ENCODE measurements at places on chromosomes 6 and 20. TPM values are rescaled to one million over a fixed set of nuclear protein-coding genes. Genes with fewer than 3 reads are reported as not detected.
A peak's percentile ranks its signal among the peaks of the same experiment; 100 is the strongest.

The POPDC3 gene
- 37.8 TPM for polyA plus RNA-seq

The KCNG1 gene
- not detected for polyA plus RNA-seq

The COX7A2 gene
- 661 TPM for polyA plus RNA-seq

The PLN gene
- polyA plus RNA-seq: 848 TPM

The MUC21 gene
- 0.09 TPM for polyA plus RNA-seq

DNA sequence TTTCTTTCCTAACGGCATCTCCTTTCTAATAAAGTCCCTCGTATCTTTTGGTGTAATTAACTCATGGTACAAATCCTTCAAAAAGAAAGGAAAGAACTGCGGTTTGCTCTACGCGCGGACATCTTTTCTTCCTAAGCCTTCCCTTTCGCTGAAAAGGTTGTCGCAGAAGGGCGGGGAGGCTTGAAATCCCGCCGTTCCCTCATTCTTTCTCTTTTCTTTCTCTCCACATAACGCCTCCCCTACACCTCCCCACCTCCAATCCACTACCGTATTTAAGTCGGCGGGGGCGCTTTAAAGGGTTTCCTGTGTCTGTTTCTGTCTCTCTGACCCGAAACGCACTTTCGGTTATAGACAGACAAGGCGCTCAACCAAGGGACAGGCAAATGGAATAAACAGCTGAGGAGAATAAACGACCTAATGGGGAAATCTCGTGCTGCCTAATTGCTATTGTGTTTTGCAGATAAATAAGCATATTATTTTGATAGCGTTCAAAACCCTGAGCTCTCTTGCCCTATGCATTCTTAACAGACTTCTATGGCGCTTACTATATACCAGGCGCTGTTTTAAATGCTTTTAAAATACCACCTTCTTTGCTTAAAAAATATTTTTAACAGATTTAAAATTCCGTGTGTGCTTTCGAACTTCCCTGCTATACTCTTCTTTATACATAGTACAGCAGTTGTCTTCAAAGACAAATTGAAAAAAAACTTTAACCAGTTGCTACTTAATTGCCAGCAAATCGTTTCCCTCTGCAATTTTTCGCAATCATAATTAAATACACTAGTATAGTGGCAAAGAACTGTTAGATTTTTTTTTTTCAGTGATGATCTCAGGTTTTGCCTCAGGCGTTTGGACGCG lies 2.5 kb upstream of the HEY2 start:
- DNase-seq: peak; percentile 58

DNA sequence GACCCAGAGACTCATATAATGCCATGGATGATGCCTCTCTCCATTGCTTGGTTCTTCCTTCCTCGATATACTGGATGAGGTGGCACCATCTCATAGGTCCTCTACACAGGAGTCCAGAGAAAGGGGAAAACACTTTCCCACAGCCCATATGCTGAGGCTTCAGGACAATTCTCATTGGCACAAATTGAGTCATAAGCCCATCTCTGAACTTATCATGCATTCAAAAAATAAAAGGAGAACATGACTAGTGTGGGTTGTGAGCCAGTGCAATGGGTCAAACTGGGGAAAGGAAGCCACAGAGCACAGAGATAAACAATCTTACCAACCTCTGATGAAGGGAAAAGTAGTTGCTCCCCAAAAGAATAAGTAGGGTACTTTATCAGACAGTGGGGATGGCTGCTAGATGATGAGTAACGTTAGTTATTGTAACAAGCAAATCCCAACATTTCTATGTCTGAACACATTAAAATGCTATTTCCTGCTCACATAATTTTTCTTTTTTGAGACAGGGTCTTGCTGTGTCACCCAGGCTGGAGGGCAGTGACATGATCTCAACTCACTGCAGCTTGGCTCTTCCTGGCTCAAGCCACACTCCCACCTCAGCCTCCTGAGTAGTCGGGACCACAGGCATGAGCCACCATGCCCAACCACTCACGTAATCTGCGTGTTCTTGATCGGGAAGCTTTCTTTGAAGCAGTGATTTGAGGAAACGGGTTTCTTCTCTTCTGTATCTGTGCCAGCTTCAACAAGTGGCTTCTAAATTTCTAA lies 27.0 kb downstream of the SOD2 start:
- DNase-seq: no peak

DNA sequence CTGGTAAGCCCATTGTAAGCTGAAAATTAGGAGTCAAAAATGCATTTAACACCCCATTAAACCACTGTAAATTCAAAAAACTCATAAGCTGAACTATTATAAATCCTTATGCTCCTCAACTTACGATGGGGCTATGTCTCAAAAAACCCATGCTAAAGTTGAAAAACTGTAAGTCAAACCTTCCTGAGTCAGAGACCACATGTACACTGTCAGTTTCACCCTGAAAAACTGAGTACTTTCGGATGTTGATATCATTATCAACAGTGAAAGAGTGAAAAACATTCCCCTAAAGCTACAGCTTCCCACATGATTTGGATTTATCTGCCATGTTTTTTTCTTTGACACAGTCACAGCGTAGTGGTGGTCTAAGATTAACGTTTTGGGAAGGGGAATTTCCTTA lies 14.2 kb downstream of the RAB23 start:
- no peak for DNase-seq

DNA sequence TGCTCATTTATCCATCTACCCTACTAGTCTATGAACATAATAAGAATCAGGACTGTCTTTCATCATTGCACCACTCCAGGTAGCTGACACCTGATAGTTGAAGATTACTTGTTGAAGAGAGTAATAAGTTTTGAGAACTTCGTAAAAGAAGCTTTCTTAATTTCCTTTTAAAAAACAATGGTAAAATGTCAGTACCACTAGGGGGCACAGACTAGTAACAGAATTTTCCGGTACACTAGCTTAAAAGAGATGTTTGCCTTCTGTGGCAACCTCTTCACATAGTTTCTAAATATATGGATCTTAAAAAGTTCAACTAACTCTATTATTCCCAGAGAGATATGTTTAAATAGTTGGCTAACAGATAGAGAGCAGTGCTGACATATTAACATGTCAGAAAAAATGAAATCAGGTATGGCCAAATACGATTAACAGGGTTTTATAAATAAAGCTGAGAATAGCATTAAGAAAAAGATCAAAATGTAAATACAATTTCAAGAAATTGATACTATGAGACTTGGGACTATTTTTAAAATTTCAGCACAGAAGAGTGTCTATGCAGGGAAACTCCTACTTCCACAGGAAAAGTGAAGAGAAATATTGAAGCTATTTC lies 5.4 kb upstream of the KCNQ5 start:
- no peak for DNase-seq

GRCh38 chr6:149225370-149225769 lies 92.1 kb upstream of the TAB2 start:
- no peak for DNase-seq

- no peak for DNase-seq
Observed at GRCh38 chr6:111788379-111789276, 84.6 kb downstream of the FYN start.

GRCh38 chr6:128710315-128710714 lies 172.6 kb upstream of the LAMA2 start:
- DNase-seq: no peak

- DNase-seq: no peak
Observed at GRCh38 chr6:70547313-70547712, 19.4 kb upstream of the SDHAF4 start.

GRCh38 chr6:40882323-40882997 lies 156.6 kb downstream of the UNC5CL start:
- DNase-seq: no peak

DNA sequence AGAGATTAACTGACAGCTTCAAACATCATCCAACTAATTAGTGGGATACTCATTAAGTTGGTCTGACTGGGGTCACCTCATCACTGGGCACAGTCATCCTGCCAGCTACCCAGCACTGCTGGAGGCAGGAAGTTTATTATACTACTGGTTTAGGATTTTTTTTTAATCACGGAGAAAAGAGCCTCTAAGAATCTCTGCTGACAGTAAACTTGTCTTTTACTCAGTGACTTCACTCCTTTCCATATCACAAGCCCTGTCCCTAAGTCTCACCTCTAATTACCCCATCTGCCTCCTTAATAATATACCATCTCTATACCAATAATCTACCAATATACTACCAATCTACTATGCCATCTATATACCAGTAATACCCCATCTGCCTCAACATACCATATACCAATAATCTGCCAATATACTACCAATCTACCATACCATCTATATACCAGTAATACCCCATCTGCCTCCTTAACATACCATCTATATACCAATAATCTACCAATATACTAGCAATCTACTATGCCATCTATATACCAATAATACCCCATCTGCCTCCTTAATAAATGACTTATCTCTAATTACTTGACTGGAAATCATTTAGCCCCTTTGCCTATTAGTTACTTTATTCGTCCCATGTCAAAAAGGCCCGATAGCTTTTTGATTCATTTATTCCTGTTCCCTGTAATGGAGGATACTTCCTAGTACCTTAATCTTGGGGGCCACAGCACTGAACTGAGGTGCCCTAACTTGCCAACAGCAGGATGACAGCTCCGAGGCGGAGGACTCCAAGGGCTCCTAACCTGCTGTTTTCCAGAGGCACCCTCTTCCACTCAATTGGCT lies 5.0 kb downstream of the ATP5F1E start:
- no peak for DNase-seq

- DNase-seq: no peak
Observed at GRCh38 chr6:90918361-90918760, 331.5 kb upstream of the MAP3K7 start.
